Right ventricle myocardium superior (tissue), 1 donor: ENCODE measurements at places on chromosomes 5 and 9.

GRCh38 chr9:132849185-132849706, 28.8 kb downstream of the AK8 start:
- peak; percentile 66 for DNase-seq

GRCh38 chr5:54259090-54259489, 51.3 kb downstream of the ARL15 start:
- no peak for DNase-seq

DNA sequence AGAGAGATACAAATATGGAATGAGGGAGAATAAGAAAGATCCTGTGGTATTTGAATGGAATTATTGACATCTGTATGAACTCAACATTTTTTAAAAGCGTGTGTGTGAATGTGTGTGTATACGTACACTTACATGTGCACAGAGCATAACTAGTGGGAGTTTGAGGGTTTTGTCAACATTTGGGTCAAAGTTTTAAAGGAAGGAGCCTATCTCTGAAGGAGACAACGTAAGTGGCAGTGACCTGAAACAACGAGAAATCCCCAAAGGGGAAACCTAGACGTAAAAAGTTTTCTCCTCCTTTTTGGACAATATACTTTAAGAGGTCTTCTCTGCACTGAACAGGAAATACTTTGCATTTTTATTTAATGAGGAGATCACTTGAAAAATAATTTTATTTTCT, 40.2 kb upstream of the DTWD2 start:
- no peak for DNase-seq

DNA sequence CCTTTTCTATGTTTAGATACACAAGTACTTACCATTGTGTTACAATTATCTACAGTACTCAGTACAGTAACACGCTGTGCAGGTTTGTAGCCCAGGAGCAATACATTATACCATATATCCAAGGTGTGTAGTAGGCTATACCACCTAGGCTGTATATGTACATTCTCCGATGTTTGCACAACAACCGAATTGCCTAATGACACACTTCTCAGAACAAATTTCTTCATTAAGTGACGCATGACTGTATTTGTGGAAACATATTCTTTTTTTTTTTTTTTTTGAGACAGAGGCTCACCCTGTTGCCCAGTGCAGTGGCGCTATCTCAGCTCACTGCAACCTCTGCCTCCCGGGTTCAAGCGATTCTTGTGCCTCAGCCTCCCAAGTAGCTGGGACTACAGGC, 4.0 kb upstream of the RAD23B start:
- DNase-seq = no peak

DNA sequence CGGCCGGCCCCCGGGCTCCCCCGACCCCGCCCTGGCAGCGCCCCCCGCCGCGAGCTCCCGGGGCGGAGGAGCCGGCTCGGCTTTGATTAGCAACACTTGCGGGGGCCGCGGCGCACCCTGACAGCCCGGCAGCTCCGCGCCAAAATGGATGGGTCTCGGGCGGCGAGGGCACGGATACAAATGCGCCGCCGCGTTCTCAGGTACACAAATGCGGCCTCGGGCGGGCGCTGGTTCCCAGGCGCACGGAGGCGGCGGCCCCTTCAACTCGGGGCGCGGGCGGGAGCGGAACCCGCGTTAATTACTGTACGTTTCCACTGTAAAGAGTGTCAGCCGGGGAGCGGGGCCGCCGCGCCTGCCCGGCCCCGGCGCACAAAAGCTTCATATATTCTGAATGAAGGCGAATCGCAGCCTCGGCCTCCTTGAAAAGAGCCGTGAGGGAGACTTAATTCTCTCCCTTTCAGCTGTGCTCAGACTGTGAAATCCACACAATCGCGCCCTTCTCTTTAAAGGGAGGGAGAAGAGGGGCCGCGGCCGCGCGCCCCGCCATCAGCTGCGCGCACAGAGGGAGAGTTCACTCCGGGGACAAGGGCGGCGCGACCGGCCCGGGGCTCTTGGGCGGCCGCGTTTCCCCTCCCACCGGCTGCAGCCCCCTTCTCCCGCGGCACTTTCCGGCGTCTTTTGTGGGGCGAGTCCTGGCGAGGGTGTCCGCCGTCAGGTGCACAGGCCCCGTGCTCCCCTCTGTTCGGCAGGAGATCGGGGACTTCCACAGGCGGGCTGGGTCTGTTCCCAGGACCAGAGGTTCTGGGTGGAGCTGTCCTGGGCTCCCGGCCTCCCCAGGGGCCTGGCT, 27.0 kb downstream of the MSX2 start:
- DNase-seq = no peak

- no peak for DNase-seq
Observed at GRCh38 chr5:149002053-149002452, 60.8 kb downstream of the SH3TC2 start.

DNA sequence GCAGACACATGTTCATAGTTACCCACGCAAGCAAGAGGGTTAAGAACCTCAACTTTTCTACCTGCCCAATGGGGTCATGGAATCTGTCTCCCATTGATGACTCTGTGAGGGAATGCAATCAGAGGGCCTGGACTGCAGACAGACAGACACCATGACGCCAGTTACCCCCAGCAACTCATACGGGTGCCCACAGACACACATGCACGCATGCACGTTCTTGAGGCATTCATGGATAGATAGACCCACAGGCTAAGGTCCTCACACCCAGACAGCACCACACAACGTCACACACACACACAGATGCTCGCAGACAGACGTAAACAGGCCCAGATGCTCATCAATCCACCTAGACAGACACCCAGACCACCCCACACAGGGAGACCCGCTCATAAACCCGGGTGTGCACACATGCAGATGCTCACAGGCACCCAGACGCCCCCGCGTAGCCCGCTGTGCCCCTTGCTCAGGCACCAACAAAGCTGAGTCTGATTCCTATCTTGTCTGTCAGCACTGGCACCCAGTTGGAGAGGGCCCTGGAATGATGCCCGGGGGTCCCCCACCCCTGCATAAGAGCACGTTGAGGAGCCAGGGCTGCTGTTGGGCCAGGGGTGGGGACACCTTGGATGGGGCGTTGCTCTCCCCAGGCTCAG, 23.6 kb downstream of the LHX2 start:
- no peak for DNase-seq

- no peak for DNase-seq
Observed at GRCh38 chr9:136200424-136200823, 4.5 kb downstream of the LHX3 start.

DNA sequence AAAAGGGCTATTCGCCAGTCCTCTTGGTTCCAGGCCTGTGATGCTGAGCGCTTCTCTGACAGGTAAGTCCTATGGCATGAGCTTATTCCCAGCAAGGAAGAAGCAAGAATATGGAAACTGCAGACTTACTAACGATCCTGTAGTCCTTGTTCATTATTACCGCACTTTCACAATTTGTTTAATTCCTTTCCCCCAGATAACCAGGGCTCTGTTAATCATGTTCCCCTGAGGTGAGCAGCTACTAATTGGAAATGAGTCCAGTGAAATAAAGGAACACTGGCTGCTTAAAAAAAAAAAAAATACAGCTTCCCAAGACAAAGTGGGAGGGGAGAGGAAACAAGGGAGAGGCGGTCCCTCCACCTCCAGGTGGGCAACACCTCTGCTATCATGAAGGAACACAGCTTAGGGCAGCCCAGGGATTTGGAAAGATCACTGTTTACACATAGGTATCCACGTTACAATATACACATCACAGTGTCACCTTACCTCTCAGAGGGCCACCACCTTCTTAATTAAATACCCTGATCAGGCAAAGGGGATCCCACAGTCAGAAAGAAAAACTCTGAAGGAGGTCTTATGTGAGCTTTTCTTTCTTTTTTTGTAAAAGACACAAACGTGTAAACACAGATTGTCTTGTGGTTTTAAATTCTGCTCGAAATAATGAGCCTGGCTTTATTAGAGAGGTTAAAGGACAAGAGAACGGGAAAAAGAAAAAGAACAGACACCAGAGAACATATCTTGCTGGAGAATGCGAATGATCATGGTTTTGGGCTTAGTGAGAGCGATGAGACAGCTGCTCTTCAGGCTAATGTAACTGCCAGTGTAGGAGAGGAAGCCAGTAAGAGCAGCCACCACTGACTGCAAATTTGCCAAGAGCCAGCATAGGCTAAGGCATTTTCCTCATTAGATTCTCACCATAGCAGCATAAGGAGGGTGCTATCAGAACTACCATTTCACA, 258.6 kb downstream of the CRB2 start:
- DNase-seq = no peak

- DNase-seq = no peak
Observed at GRCh38 chr5:53335115-53335514, 145.3 kb upstream of the FST start.

- DNase-seq = peak; percentile 92
Observed at GRCh38 chr9:128438343-128439109, 17.3 kb upstream of the ODF2 start.

- no peak for DNase-seq
Observed at GRCh38 chr9:87469793-87470465, 27.7 kb upstream of the DAPK1 start.

GRCh38 chr9:99573085-99573484, 248.6 kb upstream of the NR4A3 start:
- DNase-seq = no peak

- DNase-seq = no peak
Observed at GRCh38 chr9:100756217-100756616, 178.3 kb downstream of the CAVIN4 start.

DNA sequence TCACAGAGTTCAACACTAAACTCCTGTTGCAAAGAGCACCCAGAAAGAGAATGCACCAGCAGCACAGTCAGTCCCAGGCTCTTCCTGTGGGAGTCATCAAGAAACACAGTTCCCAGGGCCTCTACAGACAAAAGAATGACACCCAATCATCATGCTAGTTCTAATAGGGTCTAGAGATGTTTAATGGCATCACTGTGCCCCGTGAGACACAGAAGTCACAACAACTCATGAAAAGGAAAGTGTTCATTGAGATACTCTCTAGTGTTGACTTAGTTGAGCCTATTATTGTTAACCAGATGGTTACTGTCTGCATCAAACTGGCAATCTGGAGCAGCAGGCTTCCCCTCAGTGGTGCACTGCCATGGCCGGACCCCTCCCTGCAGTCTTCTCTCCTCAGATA, 1.6 kb downstream of the KLHL3 start:
- DNase-seq = no peak

DNA sequence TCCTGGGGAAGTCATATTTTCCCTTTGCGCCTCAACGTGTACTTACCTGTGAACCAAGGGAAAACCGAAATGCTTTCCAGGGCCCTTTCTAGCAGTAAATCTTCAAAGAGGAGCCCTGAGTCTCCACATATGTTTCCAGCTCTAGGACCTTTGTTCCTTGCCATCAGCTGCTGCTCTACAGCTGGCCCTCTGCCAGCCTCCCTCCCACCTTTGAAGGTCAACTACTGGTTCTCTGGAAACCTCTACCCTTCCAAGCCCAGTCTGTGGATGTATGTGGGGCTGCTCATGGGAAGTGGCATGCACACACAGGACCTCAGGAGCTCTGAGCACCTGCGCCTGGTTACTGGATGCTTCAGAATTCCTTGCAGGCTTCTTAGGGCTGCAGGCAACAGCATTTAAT, 117.2 kb downstream of the PSD2 start:
- DNase-seq = no peak

GRCh38 chr5:179258922-179259730, 86.1 kb downstream of the ADAMTS2 start:
- DNase-seq = peak; percentile 72

DNA sequence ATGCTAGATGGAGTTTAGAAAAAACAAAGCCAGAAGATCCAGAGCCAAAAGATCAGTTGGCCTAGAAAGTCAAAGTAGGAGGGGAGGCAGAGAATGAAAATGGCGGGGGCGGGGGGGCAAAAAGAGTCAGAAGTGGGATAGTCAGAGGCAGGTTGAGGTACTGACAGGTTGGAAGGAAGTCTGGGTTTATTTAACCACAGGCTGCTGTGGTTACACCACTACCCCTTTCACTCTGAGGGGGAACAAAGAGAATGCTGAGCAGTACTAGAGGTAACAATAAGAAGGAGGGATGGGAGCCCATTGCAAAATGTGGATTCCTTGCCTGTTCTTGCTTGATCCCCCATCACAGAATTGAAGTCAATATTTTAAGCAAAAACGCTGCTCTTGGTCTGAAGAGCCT, 111.8 kb downstream of the CAVIN4 start:
- DNase-seq = no peak

GRCh38 chr9:134826336-134827285, 54.0 kb upstream of the FCN2 start:
- no peak for DNase-seq

DNA sequence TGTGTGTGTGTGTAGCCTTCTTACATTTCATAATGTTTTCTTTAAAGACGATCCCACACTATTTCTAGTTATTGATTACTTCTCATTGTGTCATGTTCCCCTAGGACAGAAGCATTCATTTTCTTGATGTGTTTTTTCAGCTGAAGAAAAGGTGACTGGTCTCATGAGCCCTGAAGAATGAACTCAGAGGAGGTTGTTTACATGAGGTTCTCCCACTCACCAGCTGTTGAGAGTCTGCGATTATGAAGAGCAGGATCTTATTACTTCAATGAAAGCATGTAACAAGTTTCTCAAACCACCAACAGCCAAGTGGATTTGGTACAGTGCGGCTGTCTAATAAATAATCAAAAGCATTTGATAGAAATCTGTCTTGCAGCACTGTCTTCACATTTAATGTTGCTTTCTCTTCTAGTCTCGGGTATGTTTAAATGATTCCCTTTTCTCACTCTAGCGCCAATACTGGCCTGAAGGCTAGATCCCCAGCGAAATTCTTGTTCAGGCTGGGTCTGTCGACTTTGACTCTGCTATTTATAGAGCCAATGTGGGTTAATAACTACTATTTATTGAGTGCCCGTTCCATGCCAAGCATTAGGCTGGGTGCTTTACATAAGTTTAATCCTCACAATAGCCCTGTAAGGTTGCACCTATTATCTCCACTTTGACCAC, 9.6 kb upstream of the FSD1L start:
- no peak for DNase-seq

DNA sequence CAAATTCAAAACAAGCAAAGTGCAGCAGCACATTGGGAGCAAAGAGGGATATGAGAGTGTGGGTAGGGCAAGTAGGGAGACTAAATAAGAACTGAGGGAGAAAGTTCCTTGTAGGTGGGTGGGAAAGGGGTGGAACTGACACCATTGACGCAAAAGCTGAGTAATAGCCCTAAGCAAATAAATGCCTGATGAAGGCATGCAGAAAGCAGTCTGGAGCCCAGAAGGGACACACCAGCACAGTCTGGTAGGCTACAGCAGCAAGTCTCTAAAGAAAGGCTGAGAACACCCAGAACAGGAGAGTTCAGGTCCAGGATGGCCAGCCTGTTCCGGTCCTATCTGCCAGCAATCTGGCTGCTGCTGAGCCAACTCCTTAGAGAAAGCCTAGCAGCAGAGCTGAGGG, at the start of gene INSL4:
Gene INSL4, plus strand, starts transcription at position 208 of the 400 bp plus-strand sequence. Its CDS starts 105 bp downstream, at position 313.
- no peak for DNase-seq

DNA sequence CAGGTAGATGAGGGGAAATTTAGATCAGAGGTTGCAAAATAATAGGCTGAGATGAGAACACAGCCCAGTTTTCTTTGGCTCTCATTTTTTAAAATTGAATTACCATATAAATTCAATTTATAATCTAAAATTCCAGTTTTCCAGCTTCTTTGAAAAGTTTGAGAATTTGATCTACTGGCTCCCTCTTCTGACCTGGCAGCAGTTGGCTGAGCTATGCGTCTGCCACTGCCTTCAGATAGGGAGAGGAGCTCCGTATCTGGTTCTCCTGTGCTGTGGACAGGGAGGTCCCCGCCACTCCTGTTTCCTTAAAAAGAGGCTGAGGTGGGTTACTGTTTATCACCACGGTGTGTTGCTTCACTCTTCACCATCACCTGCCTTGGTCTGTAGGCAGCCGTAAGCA, 103.7 kb downstream of the ARHGAP26 start:
- no peak for DNase-seq
